Stimulated activated CD4-positive, alpha-beta T cell treated with anti-CD3 and anti-CD28 coated beads, Interleukin-1b, Interleukin-23, amount 100 ng/mL, for 4 hours (primary cell): ENCODE measurements at places on chromosomes 3 and 15.

- no peak for DNase-seq
Observed at GRCh38 chr15:91409387-91409786, 309.3 kb downstream of the SV2B start.

DNA sequence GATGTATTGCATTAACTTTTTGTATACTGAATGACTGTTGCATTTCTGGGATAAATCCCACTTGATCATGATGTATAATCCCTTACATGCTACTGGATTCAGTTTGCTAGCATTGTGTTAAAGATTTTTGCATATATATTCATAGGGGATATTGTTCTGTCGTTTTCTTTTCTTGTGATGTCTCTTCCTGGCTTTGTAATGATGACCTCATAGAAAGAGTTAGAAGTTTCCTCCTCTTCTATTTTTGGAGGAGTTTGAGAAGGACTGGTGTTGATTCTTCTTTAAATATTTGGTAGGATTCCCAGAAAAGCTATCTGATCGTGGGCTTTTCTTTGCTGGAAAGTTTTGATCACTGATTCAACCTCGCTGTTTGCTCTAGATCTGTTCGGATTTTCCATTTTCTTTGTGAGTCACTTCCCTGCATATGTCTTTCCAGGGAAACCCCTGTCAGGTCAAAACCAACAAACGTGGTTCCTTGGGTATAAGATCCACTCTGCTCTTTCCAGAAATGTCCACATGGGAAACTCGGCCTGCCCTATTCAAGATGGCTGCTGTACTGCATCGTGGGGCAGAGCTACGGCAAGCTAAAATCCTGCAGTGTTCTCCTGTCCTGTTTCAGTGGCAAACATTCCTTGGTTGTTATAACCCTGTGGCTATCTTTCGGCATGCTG, 120.4 kb downstream of the GABRG3 start:
- no peak for DNase-seq

DNA sequence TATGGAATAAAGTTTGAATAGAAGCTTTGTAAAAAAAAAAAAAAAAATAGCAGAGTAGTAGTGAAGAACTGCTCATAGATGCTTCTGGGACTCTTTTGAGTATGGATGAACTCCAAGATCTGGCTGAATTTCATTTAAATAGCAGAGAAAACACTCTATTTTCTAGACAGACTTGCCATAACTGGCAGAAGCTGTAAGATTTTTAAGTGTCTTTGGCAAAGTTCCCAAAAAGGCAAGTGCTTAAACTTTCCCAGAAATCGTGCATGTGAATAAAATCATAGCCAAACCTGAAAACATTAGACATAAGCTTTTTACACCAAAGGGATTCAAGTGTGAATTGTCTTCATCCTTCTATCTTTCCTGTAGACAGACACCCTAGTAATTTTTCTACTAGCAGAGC, 110.3 kb upstream of the MITF start:
- no peak for DNase-seq

DNA sequence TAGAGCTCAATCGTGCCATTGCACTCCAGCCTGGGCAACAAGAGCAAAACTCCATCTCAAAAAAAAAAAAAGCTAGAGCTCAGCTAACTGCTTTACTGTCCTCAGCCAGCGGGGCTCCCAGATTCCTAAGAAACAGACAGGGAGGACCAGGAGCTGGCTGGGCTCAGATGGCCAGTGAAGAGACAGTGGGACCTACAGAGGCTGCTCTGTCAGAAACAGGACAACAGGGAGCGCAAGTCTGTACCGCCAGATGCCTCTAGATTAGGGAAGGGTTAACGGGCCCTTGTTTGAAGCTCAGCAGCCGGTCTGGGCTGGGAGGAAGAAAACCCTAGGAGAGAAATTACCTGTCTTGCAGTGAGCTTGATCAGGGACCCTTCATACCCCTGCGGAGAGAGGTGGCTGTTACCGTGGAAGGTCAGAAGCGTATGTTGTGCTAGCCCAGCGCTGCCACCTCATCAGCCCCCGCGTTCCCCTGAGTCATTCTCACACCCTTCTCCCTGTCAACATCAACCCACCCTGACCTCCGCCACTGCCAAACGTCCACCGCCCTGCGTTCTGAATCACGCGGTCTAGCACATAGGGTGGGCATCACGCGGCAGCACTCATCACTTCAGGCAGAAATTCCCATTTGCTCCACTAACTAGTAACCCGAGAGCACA, 25.3 kb downstream of the RBPMS2 start:
- no peak for DNase-seq
